RWPE2 (cell line): ENCODE measurements at places on chromosomes 12 and 14.

DNA sequence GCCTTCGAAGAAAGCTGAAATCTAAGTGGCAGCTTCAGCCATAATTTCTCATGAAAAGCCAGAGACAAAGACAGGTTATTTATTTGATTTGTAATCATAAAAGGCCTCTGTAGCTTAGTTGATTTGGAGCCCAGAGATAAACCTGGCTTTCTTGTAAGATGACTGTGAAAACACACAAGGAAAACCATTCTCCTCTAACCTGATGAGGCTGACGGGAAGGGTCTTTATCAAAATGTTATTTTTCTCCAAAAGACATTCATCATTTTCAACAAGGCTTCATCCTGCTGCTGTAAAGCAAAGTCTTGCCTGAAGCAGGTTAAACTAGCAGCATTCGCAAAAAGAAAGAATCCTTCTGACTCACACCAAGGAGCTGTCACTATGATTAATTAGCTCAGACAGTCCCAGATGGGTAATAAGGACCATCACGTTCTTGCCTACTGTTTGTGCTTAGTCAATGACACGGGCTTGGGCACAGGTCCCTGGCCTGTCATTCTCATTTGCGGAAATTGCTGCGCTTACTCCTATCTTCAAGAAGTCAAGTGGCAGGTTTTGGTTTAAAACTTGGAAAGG is 286.6 kb downstream of the C12orf75 start:
- no peaks in the 10 kb centered on the region for H3K27me3 ChIP-seq
- no peaks in the 10 kb centered on the region for H3K4me1 ChIP-seq

DNA sequence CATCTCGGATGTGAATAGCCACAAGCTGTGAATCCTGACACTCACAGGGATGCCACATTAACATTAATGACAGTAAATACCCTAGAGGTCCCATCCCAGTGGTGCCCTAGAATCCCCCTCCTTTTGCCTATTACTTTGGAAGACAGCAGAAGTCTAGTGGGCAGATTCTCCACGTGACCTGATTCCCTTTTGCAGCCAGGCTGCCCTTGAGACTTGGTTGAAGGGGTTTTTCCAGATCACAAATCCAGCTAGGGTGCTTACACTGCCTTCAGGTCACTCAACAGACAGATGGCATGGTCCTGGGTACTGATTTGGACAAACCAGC is 8.7 kb downstream of the HDAC7 start:
- H3K4me3 ChIP-seq = no peak overlapping the region
- DNase-seq = no peak
- peaks cover 28% of the 10 kb centered on the region for H3K36me3 ChIP-seq
- no peaks in the 10 kb centered on the region for H3K27me3 ChIP-seq

GRCh38 chr12:110577864-110578693 is 5.0 kb downstream of the PPTC7 start:
- H3K4me1 ChIP-seq = peaks cover 45% of the 10 kb centered on the region
- H3K27ac ChIP-seq = peak overlapping the region; percentile 99
- no peaks in the 10 kb centered on the region for H3K27me3 ChIP-seq
- no peak for DNase-seq
- H3K4me3 ChIP-seq = peak overlapping the region; percentile 5

DNA sequence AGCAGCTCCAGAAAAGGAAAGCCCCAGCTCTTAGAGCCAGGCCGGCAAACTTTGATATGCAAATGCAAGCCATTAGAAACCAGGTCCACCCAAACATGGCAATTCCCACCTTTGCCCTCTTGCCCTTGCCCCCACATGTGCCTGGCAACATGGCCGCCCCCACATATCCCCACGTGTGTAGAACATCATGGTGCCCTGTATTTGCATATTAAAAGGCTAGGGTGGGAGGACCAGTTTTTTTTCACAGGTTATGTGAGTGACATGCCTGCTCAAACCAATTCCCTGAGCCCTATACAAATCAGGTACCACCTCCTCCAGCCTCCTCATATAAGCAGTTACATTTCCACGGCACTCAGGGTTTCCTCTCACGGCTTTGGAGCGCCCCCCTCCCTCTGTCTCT is 6.1 kb upstream of the ALDH1L2 start:
- H3K27me3 ChIP-seq = no peaks in the 10 kb centered on the region
- no peak overlapping the region for H3K4me3 ChIP-seq
- no peak overlapping the region for H3K27ac ChIP-seq
- DNase-seq = no peak
- no peaks in the 10 kb centered on the region for H3K36me3 ChIP-seq

DNA sequence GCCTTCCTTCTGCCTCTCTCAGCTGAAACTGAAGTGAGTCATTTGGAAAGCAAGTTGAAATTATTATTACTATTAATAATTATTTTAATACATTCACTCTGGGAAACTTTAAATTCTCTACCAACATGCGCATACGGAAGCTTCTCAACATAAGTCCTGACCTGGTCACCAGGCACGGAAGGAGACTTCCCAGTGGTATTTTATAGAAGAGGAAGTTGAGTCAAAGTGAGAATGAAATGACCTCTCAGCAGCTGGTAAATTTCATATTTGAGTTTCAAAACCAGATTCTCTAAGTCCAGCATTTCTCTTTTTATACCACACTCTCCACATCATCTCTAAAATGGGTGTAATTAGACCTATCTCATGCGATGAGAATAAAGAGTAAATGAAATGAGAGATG is 747.4 kb downstream of the VRK1 start:
- no peak for DNase-seq
- no peak overlapping the region for H3K27ac ChIP-seq
- H3K27me3 ChIP-seq = no peaks in the 10 kb centered on the region
- no peaks in the 10 kb centered on the region for H3K4me1 ChIP-seq
- no peak overlapping the region for H3K4me3 ChIP-seq

- H3K27ac ChIP-seq = no peak overlapping the region
- peaks cover 53% of the 10 kb centered on the region for H3K36me3 ChIP-seq
- H3K4me3 ChIP-seq = no peak overlapping the region
These were observed 32.5 kb downstream of the MPHOSPH9 start for GRCh38 chr12:123200414-123200813.

DNA sequence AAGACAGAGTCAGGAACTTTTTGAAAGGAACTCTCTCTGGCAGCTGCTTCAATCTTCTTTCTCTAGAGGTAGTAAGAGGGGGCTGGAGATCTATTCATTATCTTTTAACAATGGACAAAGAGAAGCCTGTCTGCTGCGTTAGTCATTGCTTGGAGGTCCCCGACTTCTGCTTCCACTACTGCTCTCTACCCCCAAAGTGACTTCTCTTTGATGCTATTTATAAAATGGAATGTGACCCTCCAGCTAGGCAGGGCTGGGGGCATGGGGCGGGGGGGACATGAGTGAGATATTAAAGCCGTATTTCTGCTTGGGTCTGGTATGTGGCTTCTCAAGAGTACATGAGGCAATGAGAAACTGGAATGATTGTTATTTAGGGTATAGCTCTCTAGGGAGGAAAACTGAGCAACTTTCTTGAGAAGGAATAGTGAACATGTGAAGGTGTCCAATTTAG is 41.4 kb upstream of the NUDT4 start:
- no peaks in the 10 kb centered on the region for H3K4me1 ChIP-seq
- no peak for DNase-seq
- no peak overlapping the region for H3K27ac ChIP-seq
- no peaks in the 10 kb centered on the region for H3K27me3 ChIP-seq
- H3K36me3 ChIP-seq = no peaks in the 10 kb centered on the region

DNA sequence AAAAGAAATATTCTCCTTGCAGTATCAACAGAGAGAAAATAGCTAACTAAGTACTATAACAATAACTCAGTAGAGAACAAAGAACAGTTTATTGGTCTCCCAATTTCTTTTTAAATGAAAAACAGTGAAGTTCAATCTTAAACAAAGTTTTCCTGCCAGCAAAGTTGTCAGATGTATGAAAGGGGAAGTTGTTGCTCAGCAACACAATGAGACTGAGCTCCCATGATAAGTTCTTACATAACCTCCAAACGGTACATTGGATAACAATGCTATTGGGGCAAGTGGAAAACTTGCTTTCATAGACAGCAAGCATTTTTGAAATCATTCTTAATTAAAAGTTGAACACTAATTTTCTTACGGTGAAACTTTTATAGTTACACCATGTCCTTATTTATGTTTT is 94.9 kb downstream of the ALG10B start:
- H3K36me3 ChIP-seq = no peaks in the 10 kb centered on the region
- H3K27ac ChIP-seq = no peak overlapping the region
- H3K27me3 ChIP-seq = no peaks in the 10 kb centered on the region
- DNase-seq = no peak
- no peak overlapping the region for H3K4me3 ChIP-seq

- no peak for DNase-seq
- no peaks in the 10 kb centered on the region for H3K27me3 ChIP-seq
- H3K27ac ChIP-seq = no peak overlapping the region
- no peaks in the 10 kb centered on the region for H3K4me1 ChIP-seq
- H3K4me3 ChIP-seq = no peak overlapping the region
These were observed 41.7 kb downstream of the NEDD1 start for GRCh38 chr12:96948782-96949181.

DNA sequence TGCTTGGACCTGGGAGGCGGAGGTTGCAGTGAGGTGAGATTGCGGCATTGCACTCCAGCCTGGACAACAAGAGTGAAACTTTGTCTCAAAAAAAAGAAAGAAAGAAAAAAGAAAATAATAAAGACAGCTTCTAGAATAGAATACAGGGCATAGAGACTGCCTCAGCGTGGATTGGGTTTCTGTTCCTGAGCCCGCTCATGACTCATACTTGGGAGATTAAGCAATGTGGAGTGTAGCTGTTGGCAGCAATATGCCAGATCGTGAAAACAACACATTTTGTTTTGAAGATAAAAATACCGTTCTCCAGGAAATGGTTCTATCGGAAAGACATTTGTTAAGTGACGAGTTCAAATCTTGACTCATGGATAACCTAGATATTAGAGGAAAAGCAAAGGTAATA is 67.2 kb downstream of the GLT1D1 start:
- no peaks in the 10 kb centered on the region for H3K36me3 ChIP-seq
- DNase-seq = no peak
- H3K4me1 ChIP-seq = no peaks in the 10 kb centered on the region
- H3K4me3 ChIP-seq = no peak overlapping the region

DNA sequence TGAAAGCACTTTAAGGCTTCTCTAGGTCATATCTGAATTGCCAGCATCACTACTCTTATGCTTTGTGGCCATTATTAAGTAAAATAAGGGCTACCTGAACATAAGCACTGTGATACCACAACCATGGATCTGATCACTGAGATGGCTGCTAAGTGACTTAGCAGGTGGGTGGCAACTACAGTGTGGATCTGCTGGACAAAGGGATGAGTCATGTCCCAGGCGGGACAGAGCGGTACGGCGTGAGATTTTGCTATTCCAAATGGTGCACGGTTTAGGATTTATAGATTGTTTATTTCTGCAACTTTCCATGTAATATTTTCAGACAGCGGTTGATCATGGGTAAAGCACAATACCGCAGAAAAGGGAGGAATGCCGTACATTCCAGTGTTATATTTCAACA is 39.4 kb downstream of the MLXIP start:
- no peak overlapping the region for H3K4me3 ChIP-seq
- peaks cover 15% of the 10 kb centered on the region for H3K4me1 ChIP-seq
- no peaks in the 10 kb centered on the region for H3K27me3 ChIP-seq

DNA sequence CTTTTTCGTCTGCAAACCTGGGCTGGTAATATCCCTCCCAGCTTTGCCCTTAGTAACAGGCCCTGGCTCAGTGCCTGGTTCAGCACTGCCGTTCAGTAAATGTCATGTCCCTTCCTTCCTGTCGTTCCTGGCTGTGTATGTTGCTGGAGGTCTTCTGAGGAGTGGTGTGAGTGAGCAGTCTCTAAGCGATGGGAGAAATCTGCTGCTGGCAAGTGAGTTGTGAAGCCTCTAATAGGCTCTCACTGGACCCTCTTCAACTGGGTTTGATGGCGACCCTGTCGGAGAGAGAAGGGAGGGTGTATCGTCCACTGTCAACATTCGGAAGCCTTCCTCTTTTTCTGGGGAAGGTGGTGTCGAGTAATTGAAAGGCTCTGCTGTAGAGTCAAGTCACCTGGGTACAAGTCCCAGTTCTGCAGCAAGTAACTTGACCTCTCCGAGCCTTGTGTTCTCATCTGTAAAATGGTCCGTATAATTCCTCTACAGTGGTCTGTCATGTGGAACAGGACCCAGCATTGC is 62.8 kb downstream of the HRK start:
- H3K4me1 ChIP-seq = peaks cover 9% of the 10 kb centered on the region
- H3K4me3 ChIP-seq = peak overlapping the region; percentile 80
- no peak for DNase-seq
- H3K27ac ChIP-seq = peak overlapping the region; percentile 56
- no peaks in the 10 kb centered on the region for H3K36me3 ChIP-seq
- no peaks in the 10 kb centered on the region for H3K27me3 ChIP-seq

DNA sequence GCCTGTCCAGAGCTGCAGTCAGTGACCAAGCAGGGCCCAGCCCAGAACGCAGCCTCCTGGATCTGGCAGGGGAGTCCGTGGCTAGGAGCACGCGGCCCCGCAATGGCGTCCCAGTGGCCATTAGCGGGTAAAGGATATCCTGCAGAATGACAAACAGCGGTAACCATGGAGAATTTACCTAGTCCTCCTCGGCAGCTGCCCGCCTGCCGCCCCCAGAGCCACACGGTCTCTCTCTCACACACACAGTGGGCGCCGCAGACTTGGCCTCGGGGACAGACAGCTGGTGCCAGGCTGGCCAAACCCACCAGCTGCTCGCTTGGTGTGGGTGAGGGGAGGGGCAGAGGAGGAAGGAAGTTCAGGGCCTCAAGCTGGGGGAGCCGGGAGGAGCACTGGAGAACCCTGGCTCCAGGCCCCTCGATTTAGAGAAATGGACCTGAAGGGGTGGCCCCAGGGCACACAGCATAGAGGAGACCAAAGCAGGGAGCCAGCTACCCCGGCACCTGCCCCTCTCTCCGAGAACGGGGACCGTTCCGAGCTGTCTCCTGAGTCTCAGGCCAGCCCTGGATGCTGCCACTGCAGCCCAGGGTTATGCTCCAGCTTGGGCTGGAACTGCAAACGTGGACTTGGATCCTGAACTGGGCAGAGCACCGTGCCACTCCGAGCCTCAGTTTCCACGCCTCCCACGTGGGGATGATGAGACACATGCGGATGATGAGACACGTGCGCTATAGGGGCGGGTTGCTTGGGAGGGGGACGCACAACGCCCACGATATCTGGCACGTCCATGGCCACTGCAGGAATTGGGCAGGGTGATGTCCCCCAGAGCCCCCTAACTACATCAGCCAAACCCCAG is 3.4 kb downstream of the CDK2AP1 start:
- no peaks in the 10 kb centered on the region for H3K27me3 ChIP-seq
- H3K36me3 ChIP-seq = peaks cover 23% of the 10 kb centered on the region
- H3K4me1 ChIP-seq = no peaks in the 10 kb centered on the region
- H3K27ac ChIP-seq = no peak overlapping the region

DNA sequence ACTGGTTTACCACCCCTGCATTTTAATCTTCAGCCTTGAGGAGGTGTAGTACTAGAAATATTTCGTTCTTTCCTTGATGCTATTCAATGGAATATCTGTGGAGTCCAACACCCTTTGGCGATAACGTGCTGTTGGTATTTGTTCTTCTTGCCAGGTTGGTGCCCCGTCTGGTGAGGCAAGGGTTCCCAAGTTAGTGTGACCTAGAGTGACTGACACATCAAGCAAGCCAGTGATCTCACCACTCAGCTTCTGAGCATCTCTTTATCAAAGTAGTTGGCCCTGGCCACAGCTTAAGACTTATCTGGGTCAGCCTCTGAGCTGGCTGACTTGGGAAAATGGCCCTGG is 60.2 kb downstream of the PLXNC1 start:
- no peak overlapping the region for H3K4me3 ChIP-seq
- peaks cover 18% of the 10 kb centered on the region for H3K4me1 ChIP-seq
- no peak for DNase-seq
- no peaks in the 10 kb centered on the region for H3K27me3 ChIP-seq

GRCh38 chr14:60161196-60162107 is 3.7 kb downstream of the DHRS7 start:
- H3K36me3 ChIP-seq = peaks cover 16% of the 10 kb centered on the region; the same call in 1 of the 2 replicates
- H3K4me3 ChIP-seq = no peak overlapping the region
- H3K4me1 ChIP-seq = peaks cover 18% of the 10 kb centered on the region

GRCh38 chr14:99562856-99563748 is 40.9 kb downstream of the CCDC85C start:
- H3K4me3 ChIP-seq = no peak overlapping the region
- DNase-seq = peak; percentile 93
- peak overlapping the region; percentile 95 for H3K27ac ChIP-seq
